Suprapubic skin (tissue), 4 donors: ENCODE measurements at places on chromosomes 2 and 18.

DNA sequence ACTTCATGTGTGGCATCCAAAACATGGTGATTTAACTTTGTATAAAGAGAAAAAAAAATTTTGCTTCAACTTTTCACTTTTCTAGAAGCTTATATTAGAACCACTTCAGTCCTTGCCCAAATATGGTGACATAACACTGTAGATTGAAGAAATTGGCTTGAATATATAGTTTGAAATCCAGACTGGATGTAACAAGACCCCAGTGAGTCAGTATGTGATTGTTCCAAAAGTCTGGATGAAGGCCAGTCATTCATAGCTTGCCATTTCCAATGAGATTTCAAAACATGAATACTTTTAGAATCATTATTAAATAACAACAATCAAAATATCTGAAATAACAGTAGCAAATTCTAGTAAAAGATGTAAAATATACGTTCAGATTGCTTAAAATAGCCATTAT lies 104.8 kb upstream of the FN1 start:
- DNase-seq, result no peak

DNA sequence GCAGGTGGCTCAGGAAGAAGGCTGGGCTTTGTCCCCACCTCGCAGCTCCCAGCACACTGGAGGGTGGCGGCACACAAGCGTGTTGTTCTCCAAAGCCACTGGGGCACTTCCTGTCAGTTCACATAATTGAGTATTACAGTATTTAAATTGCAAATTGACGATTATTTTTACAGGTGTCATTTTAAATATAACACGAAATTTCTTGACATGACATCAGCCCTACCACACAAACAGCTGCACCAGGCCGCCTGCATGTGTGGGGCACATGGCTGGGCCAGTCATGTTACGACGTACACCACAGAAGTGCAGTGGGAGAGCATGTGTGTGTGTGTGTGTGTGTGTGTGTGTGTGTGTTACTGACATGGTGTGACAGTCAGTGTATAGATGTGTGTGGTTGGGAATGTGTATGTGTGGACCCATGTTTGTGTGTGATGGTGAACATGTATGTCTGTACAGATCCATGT lies 155.6 kb downstream of the TTC32 start:
- no peak for DNase-seq

DNA sequence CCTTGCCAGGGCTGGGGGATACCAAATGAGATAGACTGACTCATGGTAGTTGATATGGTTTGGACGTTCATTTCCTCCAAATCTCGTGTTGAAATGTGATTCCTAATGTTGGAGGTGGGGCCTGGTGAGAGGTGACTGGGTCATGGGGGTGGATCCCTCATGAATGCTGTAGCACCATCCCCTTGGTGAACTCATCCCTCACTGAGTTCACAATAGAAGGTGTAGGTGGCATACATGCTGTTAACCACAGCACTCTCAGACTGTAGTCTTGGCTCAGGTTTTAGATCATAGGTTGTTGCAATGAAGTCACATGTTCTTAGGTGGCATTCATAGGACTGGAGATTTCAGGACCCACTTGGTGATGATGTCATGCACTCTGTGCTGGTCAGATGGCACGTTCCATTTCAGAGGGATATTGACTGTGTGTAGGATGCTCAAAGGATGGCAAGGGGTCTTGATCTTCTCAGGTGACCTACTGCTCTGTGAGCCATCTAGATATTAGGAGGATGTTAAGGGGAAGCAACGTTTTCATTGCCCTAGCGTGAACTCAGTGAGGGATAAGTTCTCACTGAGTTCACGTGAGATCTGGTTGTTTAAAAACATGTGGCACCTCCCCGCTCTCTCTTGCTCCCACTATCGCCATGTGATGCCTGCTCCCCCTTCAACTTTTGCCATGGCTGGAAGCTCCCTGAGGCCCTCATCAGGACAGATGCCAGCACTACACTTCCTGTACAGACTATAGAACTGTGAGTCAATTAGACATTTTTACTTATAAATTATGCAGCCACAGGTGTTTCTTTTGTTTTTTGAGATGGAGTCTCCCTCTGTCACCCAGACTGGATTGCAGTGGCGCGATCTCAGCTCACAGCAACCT lies 73.8 kb upstream of the ACAA2 start:
- no peak for DNase-seq

- DNase-seq, result no peak
These were observed 433.6 kb downstream of the LRATD1 start for GRCh38 chr2:15066138-15066537.

- no peak for DNase-seq
These were observed 233.7 kb upstream of the CWC22 start for GRCh38 chr2:180240774-180241173.

- DNase-seq, result no peak
These were observed 84.4 kb upstream of the YWHAQ start for GRCh38 chr2:9715238-9715637.

DNA sequence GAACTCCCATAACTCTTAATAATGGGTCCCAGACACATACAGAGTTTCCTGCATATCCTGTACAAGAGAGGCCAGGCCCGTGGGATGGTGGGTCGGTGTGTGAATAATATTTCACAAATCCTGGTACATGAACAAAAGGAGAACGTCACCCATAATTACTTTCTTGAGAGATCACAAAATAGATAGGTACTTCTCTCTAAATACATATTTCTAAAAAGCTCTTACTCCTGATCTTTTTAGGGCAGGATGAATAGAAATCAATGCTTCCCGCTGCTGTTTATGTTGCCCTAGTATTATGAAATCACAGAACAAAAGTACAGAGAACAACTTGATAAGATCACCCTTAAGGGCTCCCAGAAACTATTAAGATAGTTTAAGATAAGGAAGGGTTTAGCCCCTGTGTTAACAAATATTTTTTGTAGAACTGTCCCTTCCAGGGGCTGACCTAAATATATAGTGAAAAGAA lies 5.4 kb downstream of the IRS1 start:
- no peak for DNase-seq

DNA sequence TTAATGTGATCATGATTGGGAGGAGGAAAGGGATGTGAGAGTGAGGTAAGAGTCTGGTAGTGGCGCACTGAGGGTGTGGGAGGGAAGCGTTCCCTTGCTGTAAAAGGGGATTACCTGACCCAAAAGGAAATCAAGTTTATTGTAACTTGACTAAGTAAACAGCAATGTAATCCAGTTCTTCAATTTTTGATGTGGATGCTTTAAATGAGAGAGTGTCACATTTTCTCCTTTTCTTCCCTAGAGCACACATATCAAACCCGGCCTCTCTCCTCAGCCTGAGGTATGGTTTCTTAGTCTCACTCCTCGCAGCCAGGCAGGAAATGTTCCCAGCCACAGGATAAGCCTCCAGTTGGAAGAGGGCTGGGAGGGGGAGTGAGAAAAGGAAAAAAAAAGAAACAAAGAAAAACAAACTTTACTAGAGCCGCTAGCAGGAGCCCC lies 688 bp upstream of the ARHGAP28 start:
- DNase-seq, result peak; percentile 81

DNA sequence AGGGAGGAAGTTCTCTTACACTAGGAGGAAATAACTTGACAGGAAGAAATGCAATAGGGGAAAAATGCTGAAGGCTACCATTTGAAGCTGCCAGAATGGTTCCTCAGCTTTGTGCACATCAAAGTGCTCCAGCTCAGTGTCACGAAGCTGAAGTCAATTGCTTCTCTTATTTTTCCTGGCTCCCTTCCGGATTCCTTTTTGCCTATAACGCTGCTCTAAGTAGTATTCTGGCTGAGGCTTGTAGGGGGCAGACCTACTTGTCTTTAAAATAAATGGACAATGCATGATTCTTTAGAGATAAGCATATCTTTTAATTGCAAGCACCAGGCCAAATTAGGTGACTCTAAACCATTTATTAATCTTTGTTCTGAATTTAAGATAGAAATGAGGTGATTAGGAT lies 60.3 kb upstream of the SCN1A start:
- no peak for DNase-seq

- no peak for DNase-seq
These were observed 163.0 kb downstream of the PHLPP1 start for GRCh38 chr18:62878305-62878704.

DNA sequence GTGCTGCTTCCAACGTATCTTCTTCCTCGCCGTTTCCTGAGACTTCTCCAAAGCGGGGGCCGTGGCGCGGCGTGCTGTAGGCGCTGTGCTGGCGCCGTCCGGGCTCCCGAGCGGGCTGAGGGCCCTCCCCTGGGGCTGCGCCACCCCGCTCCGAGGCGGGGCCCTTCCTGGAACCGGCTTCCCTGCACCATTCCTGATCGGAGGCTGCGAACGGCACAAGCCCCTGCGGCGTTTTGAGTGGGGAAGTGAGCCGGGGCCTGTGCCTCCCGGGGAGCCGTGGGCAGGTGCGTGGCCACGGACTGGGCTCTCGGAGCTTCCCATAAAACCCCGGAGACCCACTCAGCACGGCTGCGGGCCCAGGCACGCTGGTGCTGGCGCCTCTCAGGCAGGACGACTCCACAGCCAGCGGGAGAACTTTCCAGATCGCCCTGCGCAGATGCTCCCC lies 74.7 kb downstream of the PSMG2 start:
- DNase-seq, result no peak

- no peak for DNase-seq
These were observed 265.3 kb downstream of the PAX3 start for GRCh38 chr2:222033541-222033940.

- no peak for DNase-seq
These were observed 3.9 kb downstream of the MARCO start for GRCh38 chr2:118945881-118946280.

GRCh38 chr2:157946919-157947557 lies 70.9 kb upstream of the ACVR1 start:
- DNase-seq, result no peak

- no peak for DNase-seq
These were observed 129.9 kb upstream of the ITGA6 start for GRCh38 chr2:172297531-172297930.

GRCh38 chr2:188569431-188570165 lies 277.9 kb downstream of the GULP1 start:
- no peak for DNase-seq

DNA sequence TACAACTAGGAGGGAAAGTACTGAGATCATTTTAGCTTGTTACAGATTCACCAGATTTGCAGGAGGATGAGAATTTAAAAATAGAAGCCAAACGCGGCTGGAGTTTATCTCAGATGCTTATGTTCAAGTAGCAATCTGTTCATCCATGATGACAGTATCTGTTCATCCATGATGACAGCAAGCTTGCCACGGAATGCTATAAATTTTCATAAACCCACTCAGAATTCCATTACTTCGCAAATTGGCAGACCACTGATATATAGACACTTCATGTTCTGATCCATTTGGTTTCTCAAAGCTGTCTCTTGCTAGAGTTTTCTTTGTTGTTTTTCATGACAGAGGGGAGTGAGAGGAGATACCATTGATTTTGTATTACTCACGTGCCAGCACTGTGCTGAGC lies 84.2 kb downstream of the GAREM1 start:
- DNase-seq, result no peak

GRCh38 chr2:230134496-230135129 lies 65.9 kb upstream of the SLC16A14 start:
- DNase-seq, result no peak

DNA sequence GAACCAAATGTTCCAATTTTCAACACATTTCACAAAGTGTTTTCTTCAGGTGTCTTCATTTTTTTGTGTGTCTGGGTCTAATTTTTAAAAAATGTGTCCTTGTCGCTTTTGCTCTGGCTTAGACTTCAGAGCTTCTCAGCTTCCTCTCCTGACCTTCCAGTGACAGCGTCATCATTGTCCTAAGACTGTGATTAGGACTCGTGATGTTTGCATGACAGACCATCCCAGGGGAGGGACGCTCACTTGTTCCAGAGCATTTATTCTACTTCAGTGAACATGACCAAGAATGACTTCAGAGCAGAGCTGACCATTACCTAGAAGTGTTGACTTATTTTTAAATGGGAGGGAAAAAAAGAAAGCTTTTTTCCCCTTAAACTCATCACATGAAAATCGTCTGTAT lies 591.9 kb downstream of the IRS1 start:
- DNase-seq, result no peak

GRCh38 chr2:210445116-210445707 lies 31.3 kb downstream of the LANCL1 start:
- no peak for DNase-seq

DNA sequence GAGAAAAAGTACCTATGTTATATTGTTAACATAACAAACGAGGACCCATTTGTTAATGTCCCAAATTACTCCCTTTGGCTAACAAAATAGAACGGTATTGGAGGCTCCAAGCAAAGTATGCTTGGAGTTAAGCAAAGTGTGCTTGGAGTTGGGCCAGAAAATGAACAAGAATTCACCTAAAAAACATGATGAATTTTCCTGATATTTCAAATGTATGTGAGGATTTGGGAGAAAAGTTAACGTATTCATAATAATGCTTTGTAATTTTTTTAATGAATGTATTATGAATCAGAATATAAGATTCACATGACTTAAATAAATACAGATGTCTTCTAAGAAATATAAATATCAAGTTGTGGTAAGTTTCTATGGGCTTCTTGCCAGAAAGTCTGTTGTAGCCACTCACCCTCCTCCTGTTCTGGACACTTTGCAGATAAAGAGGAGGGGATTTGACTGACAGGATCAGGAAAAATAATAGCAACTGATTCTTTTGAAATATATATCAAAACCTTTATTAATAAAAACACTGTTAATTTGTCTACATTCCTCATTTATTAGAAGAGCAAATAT lies 423.7 kb upstream of the MMADHC start:
- DNase-seq, result no peak

GRCh38 chr2:109350526-109350925 lies 221.5 kb downstream of the SH3RF3 start:
- no peak for DNase-seq

DNA sequence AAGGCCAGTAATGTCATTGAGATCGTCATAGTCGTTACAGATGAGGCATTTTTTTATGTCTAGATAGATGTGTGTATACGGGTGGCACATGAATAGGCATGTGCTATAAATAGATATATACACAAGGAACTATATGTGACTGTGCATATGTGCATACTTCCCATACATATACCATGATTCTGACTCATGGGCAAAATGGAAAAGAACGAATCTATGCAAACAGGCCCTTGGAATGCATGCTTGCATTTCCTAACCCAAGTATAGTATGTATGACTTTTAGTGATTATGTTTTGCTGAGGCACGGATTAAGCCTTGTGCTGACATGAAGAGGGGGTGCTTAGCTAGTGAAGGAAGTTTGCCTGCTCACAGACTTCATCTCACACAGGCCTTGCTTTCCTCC lies 111.7 kb downstream of the BCL11A start:
- DNase-seq, result no peak

GRCh38 chr2:118878531-118879149 lies 31.2 kb upstream of the EN1 start:
- no peak for DNase-seq

DNA sequence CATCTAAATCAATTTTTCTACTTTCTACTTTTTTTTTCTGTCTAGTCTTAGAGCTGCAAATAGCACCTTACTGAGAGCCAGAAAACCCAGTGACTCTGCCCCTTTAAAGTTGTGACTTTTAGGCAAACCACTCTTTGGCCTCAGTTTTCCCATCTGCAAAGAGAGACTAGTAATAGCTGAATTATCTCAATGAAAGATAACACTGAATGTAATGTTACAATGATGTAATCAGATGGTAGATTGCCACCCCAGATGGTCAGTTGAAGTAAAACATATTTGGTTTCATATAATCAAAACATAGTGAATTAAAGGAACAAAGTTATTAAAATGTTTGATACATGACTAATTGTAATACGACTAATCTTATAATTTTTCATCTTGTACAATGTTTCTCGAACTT lies 5.0 kb upstream of the APCDD1 start:
- DNase-seq, result no peak
